Stimulated activated CD4-positive, alpha-beta T cell treated with anti-CD3 and anti-CD28 coated beads, TNF-alpha, amount 100 ng/mL, for 4 hours (primary cell): ENCODE measurements at places on chromosomes 16 and 17.
A peak's percentile ranks its signal among the peaks of the same experiment; 100 is the strongest.

- no peak for DNase-seq
These were observed 76.6 kb downstream of the MAF start for GRCh38 chr16:79523971-79524370.

- no peak for DNase-seq
These were observed 392.2 kb downstream of the CPPED1 start for GRCh38 chr16:12411516-12411915.

DNA sequence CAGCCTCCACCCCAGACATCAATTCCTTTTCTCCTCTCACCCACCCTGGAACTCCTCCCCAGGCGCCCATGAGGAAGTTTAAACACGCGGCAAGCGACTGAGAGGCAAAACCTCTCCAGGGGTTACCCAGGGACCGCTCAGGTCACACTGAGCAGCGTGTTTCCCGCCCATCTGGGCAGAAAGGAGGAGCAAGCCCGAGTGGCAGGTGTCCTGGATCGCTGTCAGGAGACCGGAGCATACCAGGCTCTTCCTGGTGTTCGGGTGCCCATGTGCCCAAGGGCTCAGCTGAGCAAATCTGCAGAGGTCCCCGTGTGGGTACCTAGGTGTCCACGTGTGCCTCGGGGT is 491 bp downstream of the SLC25A19 start:
- DNase-seq = peak; percentile 26

- no peak for DNase-seq
These were observed 209.0 kb downstream of the RGS9 start for GRCh38 chr17:65346166-65346565.

- DNase-seq = no peak
These were observed 9.6 kb upstream of the WIPF2 start for GRCh38 chr17:40209404-40210093.

DNA sequence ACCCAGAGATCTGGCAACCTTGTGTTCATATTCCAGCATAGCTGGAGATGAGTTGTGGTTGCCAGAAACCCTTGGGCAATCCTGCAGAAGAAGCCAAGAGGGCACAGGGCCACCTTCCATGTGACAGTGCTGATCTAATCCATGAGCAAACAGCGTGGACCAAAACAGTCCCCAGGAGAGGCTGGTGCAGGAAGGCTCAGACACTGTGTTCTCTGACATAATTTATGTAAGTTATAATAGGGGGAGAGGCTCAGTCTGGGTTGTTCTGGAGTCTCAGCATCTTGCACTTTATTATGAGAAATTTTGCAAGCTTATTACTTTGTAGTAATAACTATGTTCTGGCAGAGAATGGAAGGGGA is 273.9 kb downstream of the HAPSTR1 start:
- no peak for DNase-seq

- no peak for DNase-seq
These were observed 33.5 kb downstream of the IRX3 start for GRCh38 chr16:54253118-54253517.

- no peak for DNase-seq
These were observed 36.8 kb upstream of the BCAR1 start for GRCh38 chr16:75288181-75288580.
